Small intestine (tissue), 16 donors: ENCODE measurements at places on chromosomes 1 and 21.

GRCh38 chr1:30250338-30250983 is 472.9 kb downstream of the MATN1 start:
- no peak for DNase-seq

GRCh38 chr1:28582248-28582615 is 9.8 kb upstream of the RAB42 start:
- DNase-seq, result peak; percentile 44

DNA sequence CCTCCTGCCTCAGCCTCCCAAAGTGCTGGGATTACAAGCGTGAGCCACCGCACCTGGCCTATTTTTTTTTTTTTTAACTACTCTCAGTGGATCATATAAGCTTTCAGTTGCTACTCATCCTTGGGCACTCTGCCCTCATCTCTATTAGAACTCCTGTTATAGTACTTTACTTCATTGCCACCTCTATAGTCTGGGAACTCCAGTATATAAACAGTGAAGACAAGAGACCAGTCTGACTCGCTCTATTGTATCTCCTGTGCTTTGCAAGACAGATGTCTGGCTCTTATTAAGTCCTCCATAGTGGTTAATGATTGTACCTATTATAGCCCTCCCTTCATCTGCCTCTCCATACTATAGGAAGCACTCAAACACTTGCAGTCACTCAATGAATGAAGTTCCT is 15.1 kb downstream of the KHDRBS1 start:
- no peak for DNase-seq

DNA sequence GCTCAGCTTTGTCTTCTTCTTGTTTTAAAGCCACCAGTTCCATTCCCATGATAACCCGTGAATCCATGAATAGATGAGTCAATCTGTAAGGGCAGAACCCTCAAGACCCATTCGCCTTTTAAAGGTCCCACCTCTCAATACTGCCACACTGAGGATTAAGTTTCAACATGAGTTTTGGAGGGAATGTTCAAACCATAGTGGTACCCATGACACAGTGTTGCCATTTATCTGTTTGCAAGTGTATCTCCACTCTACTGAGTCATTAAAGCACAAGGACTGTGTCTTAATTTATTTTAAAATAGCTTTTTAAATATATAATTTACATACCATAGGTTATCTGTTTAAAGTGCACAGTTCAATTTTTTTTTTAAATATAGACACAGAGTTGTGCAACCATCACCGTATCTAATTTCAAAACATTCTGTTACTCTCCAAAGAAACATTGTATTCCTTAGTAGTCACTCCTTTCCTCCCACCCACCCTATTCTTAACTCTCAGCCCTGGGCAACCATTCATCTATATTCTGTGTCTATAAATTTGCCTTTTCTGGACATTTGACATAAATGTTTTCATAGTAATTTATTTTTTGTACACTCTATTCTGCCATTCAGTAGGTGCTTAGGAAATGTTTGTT is 4.8 kb upstream of the IL24 start:
- DNase-seq, result no peak

DNA sequence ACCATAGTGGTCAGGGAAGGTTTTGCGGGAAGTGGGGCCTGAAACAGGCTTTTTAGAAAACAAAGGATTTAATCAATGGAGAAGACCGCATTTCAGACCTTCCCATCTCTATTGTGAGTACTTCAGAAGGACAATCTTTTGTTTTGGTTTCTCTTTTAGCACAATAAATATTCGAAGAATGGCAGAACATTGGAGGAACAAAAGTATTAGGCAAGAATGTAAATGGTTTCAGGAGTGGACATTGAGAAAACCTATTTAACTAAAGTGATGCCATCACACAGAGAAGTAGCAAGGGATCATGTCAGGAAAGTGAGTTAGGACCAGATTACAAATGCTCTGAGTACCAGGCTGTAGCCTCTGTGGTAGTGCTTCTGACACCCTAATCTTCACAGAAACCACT is 26.8 kb upstream of the UBE2U start:
- DNase-seq, result no peak

DNA sequence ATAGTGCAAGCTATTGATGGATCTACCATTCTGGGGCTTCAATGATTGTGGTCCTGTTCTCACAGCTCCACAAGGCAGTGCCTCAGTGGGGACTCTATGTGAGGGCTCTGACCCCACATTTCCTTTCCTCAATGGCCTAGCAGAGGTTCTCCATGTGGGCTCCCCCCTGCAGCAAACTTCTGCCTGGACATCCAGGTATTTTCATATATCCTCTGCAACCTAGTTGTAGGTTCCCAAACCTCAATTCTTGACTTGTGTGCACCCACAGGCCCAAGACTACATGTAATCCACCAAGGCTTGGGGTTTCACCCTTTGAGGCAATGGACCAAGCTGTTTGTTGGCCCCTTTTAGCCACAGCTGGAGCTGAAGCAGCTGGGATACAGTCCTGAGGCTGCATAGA is 35.9 kb upstream of the CFHR3 start:
- DNase-seq, result no peak
